Placental pericyte (primary cell): ENCODE measurements at places on chromosomes 5 and 9. TPM values are rescaled to one million over a fixed set of nuclear protein-coding genes. Genes with fewer than 3 reads are reported as not detected.

BTNL9 gene
- not detected in 2 replicates for total RNA-seq

STING1 gene
- 36.3 and 72.7 TPM in 2 replicates for total RNA-seq

TMEM174 gene
- total RNA-seq, result not detected in 2 replicates

TAF11L6 gene
- total RNA-seq, result not detected in 2 replicates

MZB1 gene
- total RNA-seq, result 0.29 TPM in 1 of 2 replicates, not detected in the other
